ENCODE measurements at places on chromosomes 2 and 18. TPM values are rescaled to one million over a fixed set of nuclear protein-coding genes. Genes with fewer than 3 reads are reported as not detected.

- no peak for DNase-seq
These were observed 39.3 kb upstream of the SH3RF3 start for GRCh38 chr2:109089602-109090300.

FLACC1 gene
- 2.3 TPM for polyA plus RNA-seq

DNA sequence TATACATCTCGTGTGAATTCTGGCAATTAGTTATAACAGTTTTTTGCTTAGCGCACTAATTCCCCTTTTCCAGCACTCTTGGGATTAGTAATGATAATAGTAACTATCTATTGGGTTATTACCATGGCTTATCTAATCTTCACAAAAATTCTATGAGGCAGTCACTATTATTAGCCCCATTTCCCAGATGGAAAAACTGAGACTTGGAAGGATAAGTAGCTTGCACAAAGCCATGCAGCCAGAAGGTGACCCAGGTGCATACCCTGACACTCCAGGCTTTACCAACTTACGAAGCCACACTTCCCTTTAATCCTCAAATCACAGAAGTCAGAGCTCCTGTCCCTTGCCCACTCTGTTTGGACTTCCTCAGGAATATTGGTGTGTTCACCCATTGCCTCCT, 156.8 kb downstream of the CYP26B1 start:
- DNase-seq, result no peak

NOTO gene
- 0.08 TPM for polyA plus RNA-seq

- no peak for DNase-seq
These were observed 144.3 kb downstream of the INHBB start for GRCh38 chr2:120490091-120490798.

GRCh38 chr2:9423922-9424272, 443 bp downstream of the CPSF3 start:
- no peak for DNase-seq

DNA sequence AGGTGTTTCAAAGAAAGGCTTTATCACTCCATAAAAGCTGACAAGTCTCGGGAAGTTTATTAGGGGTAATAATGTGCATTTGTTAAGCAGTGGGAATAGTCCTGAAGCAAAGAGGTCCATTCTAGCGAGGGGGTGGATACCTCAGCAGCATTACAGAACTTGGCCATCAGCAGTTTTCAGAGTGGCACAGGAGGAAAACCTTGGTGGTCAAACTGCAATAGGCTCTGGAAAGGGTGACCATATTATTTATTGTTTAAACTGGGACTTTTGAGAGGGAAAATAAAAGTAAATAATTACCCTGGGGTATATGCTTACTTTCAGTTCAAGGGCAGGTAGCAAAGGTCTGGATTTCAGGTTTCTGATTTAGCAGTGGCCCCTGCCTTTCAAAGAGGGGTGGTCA, 115.5 kb upstream of the KLHL14 start:
- no peak for DNase-seq

PSMA8 gene
- not detected for polyA plus RNA-seq

- no peak for DNase-seq
These were observed 64.0 kb downstream of the REL start for GRCh38 chr2:60945341-60945740.

SPOPL gene
- 26.7 TPM for polyA plus RNA-seq

CDK15 gene
- polyA plus RNA-seq, result 0.24 TPM

GRCh38 chr2:199341123-199341522, 116.6 kb downstream of the SATB2 start:
- DNase-seq, result no peak

C2orf80 gene
- polyA plus RNA-seq, result not detected

DNA sequence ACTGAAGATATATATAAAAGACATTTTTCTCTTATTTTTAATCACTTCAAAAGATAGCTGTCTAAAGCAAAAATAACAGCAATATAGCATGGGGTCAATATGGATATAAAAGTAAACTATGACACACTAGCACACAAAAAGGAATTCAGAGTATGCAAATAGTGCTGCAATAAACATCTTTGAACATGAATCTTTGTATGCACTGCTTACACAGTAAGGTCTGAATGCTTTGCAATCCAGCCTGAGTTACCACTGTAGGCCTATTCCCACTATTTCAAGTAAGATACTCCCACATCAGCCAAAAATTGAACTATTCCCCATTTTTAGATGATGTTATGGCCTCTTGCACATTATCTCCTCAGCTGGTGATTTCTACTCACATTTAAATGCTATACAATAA, 27.4 kb upstream of the ERCC3 start:
- no peak for DNase-seq

TLX2 gene
- not detected for polyA plus RNA-seq

- DNase-seq, result no peak
These were observed 82.8 kb downstream of the TMEM17 start for GRCh38 chr2:62423235-62423634.

GRCh38 chr18:59232309-59233016, 12.5 kb downstream of the GRP start:
- DNase-seq, result no peak

DNA sequence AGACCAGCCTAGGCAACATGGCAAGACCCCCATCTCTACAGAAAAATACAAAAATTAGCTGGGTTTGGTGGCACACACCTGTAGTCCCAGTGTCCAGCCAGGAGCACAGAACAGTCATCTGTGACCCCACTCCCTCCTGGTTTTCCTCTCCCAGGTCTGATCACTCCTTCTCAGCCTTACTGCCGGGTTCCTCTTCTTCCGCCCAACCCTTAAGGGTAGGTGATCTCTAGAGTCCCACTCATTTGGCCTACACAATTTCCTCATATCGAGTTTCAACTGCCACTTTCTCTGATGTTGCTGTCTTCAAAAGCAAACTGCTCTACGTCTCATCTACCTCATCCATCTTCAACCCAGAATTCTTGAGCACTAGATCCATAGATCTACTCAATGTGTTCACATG, 13.4 kb upstream of the MAT2A start:
- no peak for DNase-seq

- no peak for DNase-seq
These were observed 76.9 kb downstream of the ACTR3 start for GRCh38 chr2:113966832-113967231.

DNA sequence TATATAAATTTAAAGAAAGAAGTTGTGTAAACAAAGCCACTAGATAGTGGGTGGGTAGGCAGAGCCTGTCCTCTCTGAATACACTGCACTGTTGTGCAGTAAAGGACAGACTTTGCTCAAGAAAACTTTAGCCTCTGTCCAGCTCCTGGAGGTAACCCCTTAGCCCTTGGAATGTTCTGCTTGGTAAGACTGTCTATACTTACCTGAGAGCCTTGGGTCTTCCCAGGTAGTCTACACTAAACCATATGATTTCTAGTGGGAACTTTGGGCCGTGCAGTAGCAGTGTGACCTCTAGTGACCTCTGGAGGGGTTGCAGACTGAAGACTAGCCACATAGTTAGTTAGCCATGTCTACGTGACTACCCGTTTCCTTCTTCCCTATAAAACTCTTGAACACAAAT, 678.3 kb upstream of the NRXN1 start:
- no peak for DNase-seq

RAPGEF4 gene
- polyA plus RNA-seq, result 12.6 TPM

DNA sequence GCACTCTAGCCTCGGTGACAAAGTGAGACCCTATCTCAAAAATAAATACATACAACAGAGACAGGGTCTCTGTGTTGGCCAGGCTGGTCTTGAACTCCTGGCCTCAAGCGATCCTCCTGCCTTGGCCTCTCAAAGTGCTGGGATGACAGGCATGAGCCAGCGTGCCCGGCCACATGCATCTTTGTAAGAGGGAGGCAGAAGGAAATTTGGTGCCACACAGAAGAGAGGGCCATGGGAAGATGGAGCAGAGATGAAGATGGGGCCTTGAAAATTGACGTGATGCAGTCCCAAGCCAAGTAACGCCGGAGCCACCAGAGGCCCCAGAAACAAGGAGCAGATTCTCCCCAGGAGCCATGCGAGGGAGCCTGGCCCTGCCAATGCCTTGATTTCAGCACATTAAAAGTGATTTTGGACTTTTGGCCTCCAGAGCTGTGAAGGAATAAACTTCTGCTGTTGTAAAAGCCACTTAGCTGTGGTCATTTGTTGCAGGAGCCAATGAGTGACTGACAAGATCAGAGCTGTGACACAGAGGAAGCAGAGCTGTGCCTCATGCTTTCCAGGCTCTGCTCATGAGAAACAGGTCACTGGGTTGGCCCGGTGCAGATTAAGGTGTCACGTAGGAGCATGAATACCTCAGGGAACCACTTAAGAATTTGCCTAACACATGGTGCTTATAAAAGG, 2.7 kb upstream of the SLC66A2 start:
- no peak for DNase-seq

- DNase-seq, result no peak
These were observed 19.1 kb downstream of the EFHD1 start for GRCh38 chr2:232652505-232652851.

DNA sequence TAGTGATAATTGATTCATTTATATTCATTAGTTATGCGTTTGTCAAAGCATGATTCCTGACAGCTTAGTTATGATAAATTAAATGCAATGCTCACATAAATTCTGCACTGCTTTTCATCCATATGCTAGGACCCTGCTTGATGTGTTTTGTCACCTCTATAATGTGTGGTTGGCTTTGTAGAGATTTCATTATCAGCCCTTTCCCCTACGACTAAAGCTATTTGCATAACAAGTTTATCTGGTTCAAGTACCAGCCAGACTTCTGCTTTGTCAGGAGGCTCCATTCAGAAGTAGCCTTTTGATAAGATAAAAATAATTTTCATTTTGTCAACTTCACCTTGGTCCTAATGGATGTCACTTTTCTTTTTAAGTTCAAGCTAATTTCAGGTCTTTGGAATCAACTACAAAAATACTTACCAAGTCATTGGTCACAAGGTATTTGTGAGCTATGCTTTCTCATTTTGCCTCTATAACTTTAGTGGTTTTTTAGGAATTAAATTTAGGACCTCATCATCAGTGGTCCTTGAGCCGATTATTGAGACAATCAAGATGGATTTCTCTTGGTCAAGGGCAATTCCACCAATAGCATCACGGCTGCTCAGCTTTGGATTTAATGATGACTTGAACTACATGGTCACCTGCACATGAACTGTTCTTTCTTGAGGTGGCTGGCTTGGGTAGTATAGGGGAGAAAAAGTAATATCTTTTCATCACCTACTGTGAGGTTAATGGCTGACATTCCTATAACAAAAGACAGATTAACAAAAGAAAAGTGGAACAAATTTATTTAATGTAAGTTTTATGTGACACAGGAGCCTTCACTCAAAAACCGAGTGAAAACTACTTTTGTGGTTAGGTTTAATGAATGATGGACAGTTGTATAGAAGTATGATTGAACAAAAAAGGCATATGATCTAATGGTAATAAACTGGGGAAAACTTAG, 162.1 kb downstream of the MYO3B start:
- no peak for DNase-seq

MC5R gene
- 0.12 TPM for polyA plus RNA-seq

KRTCAP3 gene
- polyA plus RNA-seq, result 12.0 TPM

SERPINB13 gene
- polyA plus RNA-seq, result not detected

DNA sequence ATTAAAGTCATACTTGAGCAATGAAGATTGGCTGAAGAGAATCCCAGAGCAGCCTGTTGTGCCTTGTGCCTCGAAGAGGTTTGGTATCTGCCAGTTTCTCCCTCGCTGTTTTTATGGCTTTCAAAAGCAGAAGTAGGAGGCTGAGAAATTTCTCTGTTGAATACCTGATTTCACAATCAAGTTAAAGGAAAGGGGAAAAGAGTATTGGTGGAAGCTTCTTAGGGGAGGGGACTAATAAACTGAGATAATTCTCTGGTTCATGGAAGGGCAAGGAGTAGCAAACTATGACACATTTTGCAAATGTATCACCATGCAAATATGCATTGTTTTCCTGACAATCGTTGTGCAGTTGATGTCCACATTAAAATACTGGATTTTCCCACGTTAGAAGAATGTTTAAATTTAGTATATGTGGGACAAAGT, at the start of gene IL1B:
Gene IL1B (minus strand): TSS at position 85 of the 423 bp plus-strand sequence. CDS start 550 bp downstream, outside the sequence.
- no peak for DNase-seq

FKBP1B gene
- 15.8 TPM for polyA plus RNA-seq

DNA sequence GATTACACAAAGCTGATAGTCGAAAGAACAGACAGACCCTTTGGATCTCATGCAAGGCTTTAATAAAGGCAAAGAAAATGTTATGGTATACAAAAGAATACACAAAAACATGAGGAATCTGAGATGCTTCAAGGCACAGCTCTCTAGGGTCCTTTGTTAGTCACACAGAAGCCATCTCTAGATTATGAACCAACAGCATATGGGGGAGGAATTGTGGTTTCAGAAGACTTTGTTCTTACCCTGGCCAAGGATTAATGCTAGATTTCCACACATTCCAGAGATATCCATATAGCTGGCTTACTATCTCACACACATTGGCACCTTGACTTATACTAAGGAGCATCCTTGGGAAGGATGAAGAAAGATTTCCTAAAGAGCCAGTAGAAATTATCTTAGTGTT, 206.1 kb downstream of the GULP1 start:
- no peak for DNase-seq

DNA sequence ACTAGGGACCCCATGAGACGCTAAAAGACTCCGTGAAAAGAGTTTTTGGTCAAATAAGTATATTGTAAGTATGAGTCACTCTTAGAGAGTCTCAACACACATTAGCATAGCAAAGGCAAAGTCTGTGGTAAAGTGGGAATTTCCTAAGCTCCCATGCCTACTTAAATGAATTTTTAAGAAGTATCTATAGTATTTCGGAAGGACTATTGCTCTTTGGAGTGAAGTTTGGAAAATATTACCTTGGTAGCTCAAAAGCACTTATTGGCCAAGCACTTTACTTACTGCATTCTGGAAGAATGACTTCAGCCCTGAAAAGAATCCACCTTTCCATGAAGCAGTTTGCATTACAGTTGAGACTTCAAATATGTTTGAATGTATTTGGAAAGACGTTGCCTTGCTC, 57.1 kb downstream of the CAVIN2 start:
- no peak for DNase-seq

GRCh38 chr18:79527656-79528315, 132.1 kb downstream of the NFATC1 start:
- DNase-seq, result no peak

GRCh38 chr2:238139196-238140039, 950 bp downstream of the KLHL30 start:
- no peak for DNase-seq

DNA sequence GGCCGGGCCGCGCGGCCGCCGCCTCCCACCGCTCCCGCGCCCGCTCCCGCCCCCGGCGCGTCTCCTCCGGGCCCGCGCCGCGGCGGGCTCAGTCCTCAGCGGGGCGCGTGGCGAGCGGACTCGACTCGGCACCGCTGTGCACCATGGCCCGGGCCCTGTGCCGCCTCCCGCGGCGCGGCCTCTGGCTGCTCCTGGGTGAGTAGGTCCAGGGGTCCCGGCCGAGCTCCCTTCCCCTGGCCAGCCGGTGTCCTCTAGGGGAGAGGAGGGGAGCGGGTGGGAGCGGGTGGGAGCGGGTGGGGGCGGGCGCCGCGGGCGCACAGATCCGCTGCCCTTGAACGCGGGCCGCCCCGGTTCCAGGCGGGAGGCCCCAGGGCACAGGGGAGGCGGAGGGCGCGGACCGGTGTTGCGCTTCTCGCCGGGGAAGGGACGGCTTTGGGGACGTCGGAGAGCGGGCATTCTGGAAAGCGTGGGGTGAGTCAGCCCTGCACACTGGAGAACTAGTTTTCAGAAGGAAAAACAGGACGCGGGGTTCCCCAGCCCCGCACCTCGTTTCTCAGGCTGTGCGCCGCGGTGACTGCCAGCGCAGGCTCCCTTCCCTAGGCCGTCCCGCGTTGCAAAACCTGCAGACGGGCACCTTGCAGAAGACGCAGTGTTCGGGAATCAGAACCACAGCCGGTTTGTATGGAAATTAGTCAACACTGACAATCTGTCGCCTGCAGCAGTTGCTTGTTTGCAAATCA, at the start of gene RAMP1:
Gene RAMP1 (plus strand): TSS at position 91 of the 740 bp plus-strand sequence. CDS start 53 bp downstream, at position 144.
- DNase-seq, result no peak

ASAP2 gene
- polyA plus RNA-seq, result 33.6 TPM

Measured in right lung (tissue), 10 donors.